Muscle of back (tissue), 13 donors: ENCODE measurements at places on chromosomes 11 and 22. TPM values are rescaled to one million over a fixed set of nuclear protein-coding genes. Genes with fewer than 3 reads are reported as not detected.

DNA sequence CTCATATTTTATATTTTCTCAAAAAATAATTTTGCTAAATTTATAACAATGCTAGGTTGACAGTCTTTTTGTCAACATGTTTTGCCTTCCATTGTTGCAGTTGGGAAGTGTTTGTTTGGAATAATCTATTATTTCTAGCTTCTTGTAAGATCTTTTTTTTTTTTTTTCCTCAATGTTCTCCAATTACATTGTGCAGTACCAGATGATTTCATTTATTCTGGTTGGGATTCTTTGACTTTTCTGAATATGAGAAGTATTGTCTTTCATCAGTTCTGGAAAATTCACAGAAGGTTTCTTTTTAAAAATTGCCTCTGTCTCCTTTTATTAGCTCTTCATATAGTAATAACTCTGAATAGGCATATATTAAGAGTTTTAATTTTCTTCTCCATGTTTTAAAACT, 245.4 kb downstream of the DYNC2H1 start:
- DNase-seq, result no peak

- DNase-seq, result no peak
Measured at GRCh38 chr11:6735306-6735705, 36.5 kb downstream of the OR2AG2 start.

DNA sequence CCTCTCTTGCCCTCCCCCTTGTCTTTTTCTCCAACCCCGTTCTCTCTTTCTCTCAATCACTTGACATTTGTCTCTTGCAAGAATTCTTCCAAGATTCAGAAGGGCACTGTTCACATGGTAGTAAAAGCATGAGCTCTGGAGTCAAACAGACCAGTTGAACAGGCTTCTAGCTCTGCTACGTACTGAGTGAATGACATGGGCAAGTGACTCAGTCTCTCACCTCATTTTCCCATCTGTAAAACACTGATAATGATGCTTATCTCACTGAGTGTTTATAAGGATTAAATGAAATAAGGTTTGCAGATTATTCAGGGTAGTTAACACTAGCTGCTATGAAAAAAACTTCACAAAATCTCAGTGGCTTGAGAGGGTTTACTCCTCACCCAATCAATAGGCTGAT, 5.9 kb upstream of the IL10RA start:
- DNase-seq, result no peak

DNA sequence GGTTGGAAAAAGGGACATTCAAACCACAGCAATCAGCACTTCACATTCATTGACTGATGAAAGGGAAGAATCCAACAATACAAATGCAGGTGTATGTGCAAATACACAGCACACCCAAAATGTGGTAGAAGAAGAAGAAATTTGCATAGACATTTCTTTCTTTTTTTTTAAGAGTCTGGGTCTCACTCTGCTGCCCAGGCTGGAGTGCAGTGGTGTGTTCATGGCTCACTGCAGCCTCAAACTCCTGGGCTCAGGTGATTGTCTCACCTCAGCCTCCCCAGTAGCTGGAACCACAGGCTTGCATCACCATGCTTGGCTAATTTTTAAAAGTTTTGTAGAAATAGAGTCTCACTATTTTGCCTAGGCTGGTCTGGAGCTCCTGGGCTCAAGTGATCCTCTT, 21.9 kb downstream of the CARS1 start:
- no peak for DNase-seq

- no peak for DNase-seq
Measured at GRCh38 chr11:17766073-17766359, 31.4 kb downstream of the KCNC1 start.

- DNase-seq, result no peak
Measured at GRCh38 chr22:35547987-35548721, 7.5 kb downstream of the RASD2 start.

DGCR6 gene
- polyA plus RNA-seq, result 90.7 TPM

GPHA2 gene
- not detected for polyA plus RNA-seq

DUSP8 gene
- polyA plus RNA-seq, result 13.0 TPM

PEX26 gene
- 17.6 TPM for polyA plus RNA-seq

CRYBA4 gene
- not detected for polyA plus RNA-seq

SAA4 gene
- polyA plus RNA-seq, result not detected
